ENCODE measurements at places on chromosomes 1 and 21. TPM values are rescaled to one million over a fixed set of nuclear protein-coding genes. Genes with fewer than 3 reads are reported as not detected.
A peak's percentile ranks its signal among the peaks of the same experiment; 100 is the strongest.

DNA sequence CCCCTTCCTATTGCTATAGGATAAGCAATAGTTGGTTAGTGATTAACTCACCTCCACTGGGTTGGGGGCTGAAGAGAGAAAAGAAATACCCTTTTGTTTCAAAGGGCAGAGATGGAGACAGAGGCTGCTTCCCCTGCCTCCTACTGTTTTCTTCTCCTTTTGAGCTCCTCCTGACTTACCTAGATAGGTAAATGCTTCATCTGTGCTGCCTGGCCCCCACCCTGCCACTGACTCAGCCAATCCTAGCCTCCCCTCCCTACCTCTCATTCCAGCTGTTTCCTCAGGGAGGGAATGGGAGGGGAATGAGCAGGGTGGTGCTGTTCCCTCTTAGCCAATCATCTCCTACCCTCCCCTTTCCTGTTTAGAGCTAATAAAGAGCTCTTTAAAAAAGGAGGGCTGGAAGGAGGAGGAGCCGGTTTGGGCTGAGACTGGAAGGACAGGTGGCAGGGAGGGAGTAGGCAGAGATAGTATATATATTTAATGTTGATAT lies at the start of gene C1orf116:
Gene C1orf116, minus strand, starts transcription at position 229 of the 490 bp plus-strand sequence. CDS start 5,158 bp downstream, outside the sequence.
- peak within 1 kb of the TSS; percentile 50 for H3K4me3 ChIP-seq
- no peak for DNase-seq
- peak within 1 kb of the TSS; percentile 85 for H3K27ac ChIP-seq
- peaks cover 52% of the 10 kb centered on the region for H3K4me1 ChIP-seq
- H3K36me3 ChIP-seq: no peaks in the 10 kb centered on the region

GRCh38 chr1:160206036-160206389 lies 829 bp downstream of the PEA15 start:
- H3K27ac ChIP-seq: peak overlapping the region; percentile 97
- DNase-seq: no peak
- no peaks in the 10 kb centered on the region for H3K27me3 ChIP-seq
- H3K4me1 ChIP-seq: peaks cover 42% of the 10 kb centered on the region

GRCh38 chr21:35266546-35266945 lies 217.4 kb upstream of the RUNX1 start:
- no peaks in the 10 kb centered on the region for H3K27me3 ChIP-seq
- peak overlapping the region; percentile 78 for H3K27ac ChIP-seq
- peaks cover 9% of the 10 kb centered on the region for H3K4me1 ChIP-seq
- H3K36me3 ChIP-seq: no peaks in the 10 kb centered on the region
- DNase-seq: no peak

DNA sequence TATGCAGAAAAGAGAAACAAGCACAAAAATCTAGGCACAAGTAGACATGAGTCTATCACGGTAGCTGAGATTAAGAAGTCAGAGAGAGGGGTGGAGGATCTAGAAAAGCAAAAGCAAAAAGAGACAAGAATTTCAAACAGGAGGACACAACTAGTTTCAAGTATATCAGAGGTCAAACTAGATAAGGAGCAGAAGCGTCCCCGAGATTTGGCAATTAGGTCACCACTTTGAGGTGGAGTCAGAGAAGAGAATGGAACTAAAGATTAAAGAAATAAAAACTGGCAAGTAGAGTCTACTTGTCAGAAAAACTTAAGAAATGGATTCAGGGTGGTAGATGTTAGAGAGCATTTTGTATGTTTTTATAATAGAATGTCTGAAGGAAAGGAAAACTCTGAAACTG lies 2.3 kb downstream of the SF3B4 start:
- H3K4me3 ChIP-seq: no peak overlapping the region
- H3K27ac ChIP-seq: no peak overlapping the region
- no peaks in the 10 kb centered on the region for H3K27me3 ChIP-seq
- peaks cover 38% of the 10 kb centered on the region for H3K4me1 ChIP-seq
- DNase-seq: no peak

GRCh38 chr1:244354810-244355278 lies 96.9 kb downstream of the ADSS2 start:
- no peaks in the 10 kb centered on the region for H3K36me3 ChIP-seq
- peaks cover 9% of the 10 kb centered on the region for H3K4me1 ChIP-seq
- H3K27me3 ChIP-seq: no peaks in the 10 kb centered on the region
- no peak overlapping the region for H3K27ac ChIP-seq

GRCh38 chr1:112636597-112637253 lies 17.1 kb downstream of the CAPZA1 start:
- H3K27me3 ChIP-seq: no peaks in the 10 kb centered on the region
- no peak for DNase-seq
- peaks cover 11% of the 10 kb centered on the region for H3K4me1 ChIP-seq
- no peak overlapping the region for H3K27ac ChIP-seq
- no peak overlapping the region for H3K4me3 ChIP-seq

DNA sequence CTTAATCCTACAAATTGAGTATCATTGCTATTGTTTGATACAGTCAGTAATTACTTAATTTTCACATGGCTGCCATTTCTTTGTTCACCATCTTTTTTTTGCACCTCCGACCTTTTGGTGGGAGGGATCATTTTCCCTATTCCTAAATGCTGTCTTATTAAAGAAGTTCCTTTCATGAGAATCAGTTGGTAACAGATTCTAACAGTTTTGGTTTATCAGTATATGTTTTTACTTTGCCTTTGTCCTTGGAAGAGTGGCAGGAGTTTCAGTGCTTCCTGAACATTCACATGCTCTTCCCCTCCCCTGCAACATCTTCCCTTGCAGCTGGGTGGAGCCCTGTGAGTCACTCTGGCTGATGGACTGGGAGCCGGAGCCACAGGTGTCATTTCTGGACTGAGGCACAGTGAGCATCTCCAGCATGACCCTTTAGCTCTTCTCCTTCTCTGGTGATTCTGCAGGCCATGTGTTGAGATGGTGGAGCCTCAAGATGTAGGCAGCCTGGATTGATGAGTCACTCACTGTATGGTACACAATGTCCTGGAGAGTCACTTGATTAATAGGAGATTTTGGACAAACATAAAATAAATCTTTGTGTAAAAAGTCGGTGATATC lies 217.7 kb downstream of the URB2 start:
- H3K27ac ChIP-seq: peak overlapping the region; percentile 17
- H3K4me1 ChIP-seq: peaks cover 53% of the 10 kb centered on the region
- H3K27me3 ChIP-seq: no peaks in the 10 kb centered on the region
- no peak for DNase-seq

DNA sequence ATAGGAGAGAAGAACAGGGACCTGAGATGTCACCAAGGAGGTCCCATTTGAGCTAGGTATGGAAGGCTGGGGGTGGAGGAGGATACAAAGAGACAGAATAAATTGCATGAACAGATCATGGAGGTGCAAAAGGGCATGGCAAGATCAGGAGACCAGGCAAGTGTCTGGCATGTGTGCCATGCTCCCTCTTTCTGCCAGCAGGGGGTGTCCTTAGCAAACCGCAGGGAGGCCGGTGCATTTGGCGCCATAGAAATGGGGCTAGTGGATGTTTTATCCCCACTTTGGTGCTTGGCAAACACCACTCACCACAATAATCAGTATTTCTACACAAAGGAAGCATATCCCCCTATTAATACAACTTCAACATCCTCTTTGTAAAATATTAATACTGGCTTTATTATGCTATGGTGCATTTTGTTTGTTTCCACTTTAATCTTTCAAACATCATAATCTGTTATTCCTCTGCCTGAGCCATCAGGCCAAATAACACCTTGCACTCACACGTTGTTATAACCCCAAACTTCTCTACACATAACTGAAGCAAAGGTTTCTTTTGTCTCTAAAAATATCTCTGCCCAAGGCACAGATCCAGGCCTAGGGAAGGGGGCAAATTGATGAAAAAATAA lies 25.9 kb downstream of the S100A6 start:
- H3K4me3 ChIP-seq: no peak overlapping the region
- H3K27ac ChIP-seq: no peak overlapping the region
- no peak for DNase-seq
- peaks cover 52% of the 10 kb centered on the region for H3K4me1 ChIP-seq
- no peaks in the 10 kb centered on the region for H3K27me3 ChIP-seq
- no peaks in the 10 kb centered on the region for H3K36me3 ChIP-seq

DNA sequence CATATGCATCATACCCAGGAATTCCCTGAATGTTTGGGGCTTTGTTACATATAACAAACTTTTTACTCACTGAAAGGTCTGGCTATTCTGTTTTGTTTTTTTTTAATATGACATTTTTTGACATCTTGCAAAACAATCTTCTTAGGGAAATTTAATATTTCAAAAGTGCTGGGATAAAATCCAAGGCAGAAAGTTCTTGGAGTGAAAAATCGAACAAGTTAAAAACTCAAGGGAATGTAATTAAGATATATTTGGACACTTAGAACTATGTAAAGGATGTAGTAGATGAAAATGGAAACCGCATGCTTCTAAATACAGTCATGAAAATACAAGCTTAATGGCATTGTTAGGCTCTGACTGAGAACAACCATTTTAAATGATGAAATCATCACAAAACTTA lies 8.6 kb downstream of the CHODL start:
- no peaks in the 10 kb centered on the region for H3K27me3 ChIP-seq
- peaks cover 5% of the 10 kb centered on the region for H3K4me1 ChIP-seq
- DNase-seq: no peak
- H3K27ac ChIP-seq: no peak overlapping the region
- H3K36me3 ChIP-seq: no peaks in the 10 kb centered on the region
- no peak overlapping the region for H3K4me3 ChIP-seq

DNA sequence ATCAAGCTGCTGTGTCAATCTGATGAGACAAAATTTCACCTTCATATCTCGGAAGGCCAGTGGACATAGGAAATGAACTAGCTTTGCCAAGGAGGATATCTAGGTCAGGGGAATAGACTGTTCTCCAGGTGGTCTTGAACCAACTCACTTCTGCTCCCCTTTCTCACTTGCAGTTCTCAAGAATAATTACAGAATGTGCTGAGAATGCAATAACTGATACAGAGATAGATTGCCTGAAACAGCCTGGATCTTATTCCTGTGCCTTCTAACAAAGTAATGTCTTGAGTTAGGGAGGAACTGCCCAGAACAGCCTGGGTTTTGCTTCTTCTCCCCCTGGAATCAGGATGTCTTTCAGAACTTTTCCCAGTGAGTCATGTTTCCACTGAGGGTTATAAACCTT lies 636.7 kb downstream of the KCNT2 start:
- no peak overlapping the region for H3K27ac ChIP-seq
- DNase-seq: no peak

DNA sequence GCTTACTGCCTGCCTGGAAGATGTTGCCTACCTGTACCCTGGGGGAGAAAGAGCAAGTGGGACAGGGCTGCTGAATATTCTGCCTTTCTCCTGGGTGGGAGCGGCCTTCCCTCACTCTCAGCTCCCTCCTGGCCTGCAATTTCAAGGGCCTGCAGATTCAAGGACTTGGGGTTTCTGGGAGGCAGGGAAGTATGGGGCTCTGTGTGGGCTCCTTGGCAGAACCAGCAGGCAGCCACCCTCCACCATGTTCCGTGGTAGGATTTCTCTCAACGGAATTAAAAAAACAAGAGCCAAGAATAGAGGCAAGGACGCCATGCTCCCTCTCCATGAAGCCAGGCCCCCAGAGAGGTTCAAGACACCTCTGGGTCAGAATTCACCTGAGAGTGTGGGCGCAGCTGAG lies 127.7 kb downstream of the NAV1 start:
- H3K4me3 ChIP-seq: no peak overlapping the region
- H3K27me3 ChIP-seq: no peaks in the 10 kb centered on the region
- H3K36me3 ChIP-seq: no peaks in the 10 kb centered on the region
- H3K4me1 ChIP-seq: no peaks in the 10 kb centered on the region

The CLK2 gene
- total RNA-seq: 23.5 TPM

The SPATA46 gene
- not detected for total RNA-seq

The NAXE gene
- total RNA-seq: 52.7 TPM

The MSH4 gene
- total RNA-seq: 0.35 TPM

Data from esophagus squamous epithelium (tissue), 5 donors.